NCI-H1105 (cell line): ENCODE measurements at places on chromosomes 13 and 19.

GRCh38 chr13:23504180-23504579 is 66.0 kb upstream of the TNFRSF19 start:
- DNase-seq = no peak

GRCh38 chr13:73035660-73036059 is 23.1 kb upstream of the KLF5 start:
- no peak for DNase-seq

GRCh38 chr19:19361075-19361594 is 40.5 kb downstream of the MAU2 start:
- DNase-seq = peak; percentile 74

GRCh38 chr13:32859707-32860292 is 156.4 kb upstream of the KL start:
- no peak for DNase-seq
